ENCODE measurements at places on chromosomes 7 and 10. TPM values are rescaled to one million over a fixed set of nuclear protein-coding genes. Genes with fewer than 3 reads are reported as not detected.

DNA sequence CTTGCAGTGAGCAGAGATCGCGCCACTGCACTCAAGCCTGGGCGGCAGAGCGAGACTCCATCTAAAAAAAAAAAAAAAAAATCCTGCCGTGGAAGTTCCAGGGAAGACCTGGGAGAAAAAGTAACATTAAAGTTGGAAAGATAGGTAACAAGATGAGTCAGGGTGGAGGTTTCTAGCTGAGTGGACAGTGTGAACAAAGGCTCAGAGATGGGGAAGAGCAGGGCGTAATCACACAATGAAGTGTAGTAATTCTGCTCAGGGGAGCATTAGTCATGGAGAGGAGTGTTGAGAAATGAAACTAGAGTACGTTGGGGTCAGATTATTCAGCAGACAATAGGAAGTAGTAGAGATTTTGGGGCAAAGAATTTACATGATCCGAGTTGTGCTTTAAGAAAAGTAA lies 21.6 kb upstream of the WASL start:
- DNase-seq = no peak

DNA sequence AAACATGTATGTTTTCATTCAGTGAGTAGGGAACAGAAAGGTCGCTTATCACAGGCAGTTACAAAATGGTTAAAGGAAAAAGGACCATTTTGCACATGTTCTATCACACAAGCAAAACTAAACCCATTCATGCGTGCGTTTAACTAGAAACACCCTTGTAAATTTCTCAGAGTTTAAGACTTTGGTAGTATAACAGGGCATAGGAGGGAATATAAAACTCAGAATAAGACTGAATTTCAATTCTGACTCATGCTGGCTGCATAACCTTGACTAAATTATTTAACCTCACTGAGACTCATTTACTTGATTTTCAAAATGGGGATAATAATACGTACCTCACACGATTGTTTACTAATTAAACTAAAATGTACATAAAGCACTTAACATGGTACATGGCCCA lies 243.8 kb upstream of the PTN start:
- DNase-seq = no peak

- no peak for DNase-seq
Observed at GRCh38 chr7:31850066-31850465, 163.1 kb downstream of the PPP1R17 start.

- peak; percentile 28 for DNase-seq
Observed at GRCh38 chr7:158779061-158780000, 50.0 kb downstream of the ESYT2 start.

- DNase-seq = no peak
Observed at GRCh38 chr10:92809840-92810239, 38.5 kb upstream of the EXOC6 start.

DNA sequence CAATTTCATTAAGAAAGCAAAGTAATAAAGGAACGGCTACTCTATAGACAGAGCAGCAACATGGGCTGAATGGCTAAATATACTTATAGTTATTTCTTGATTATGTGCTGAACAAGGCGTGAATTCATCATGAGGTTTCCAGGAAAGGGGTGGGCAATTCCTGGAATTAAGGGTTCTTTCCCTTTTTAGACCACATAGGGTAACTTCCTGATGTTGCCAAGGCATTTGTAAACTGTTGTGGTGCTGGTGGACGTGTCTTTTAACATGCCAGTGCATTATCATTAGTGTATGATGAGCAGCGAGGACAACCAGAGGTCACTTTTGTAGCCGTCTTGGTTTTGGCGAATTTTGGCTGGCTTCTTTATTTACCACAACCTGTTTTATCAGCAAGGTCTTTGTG lies 28.5 kb upstream of the ZMYND11 start:
- no peak for DNase-seq

DNA sequence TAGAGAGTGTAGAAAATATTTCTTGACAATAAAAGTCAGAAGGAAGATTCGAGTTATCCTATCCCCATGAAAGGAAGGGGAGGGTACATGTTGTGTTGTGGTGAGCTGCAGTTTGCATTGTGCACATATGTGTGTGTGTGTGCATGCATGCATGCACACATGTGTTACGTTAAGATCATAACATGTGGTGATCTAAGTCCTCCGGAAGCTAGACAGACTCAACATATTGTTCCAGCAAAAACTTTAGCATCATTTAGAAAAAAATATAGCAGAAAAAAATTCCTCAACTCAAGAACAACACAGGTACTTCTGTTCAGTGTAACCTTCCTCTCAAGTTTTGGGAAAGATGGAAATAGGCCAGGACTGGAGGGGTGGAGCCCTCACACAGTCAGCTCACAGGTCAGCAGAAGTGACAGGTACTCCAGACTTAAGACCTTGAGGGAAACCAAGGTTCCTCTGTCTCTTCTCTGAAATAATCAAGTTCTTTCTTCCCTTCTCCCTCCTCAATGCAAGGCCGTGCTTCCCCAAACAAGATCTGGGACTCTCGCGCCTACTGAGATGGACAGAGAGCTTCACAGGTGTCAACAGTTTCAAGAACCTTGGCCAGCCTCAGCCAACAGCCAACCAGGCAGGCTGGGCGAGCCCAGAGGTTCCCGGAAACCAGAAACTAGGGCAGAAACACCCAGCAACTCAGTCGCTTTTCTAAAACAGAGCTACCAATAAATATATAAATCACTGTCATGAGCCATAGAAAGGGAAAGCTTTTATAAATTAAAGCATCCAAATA lies 205.2 kb downstream of the FAM107B start:
- peak; percentile 49 for DNase-seq

- no peak for DNase-seq
Observed at GRCh38 chr7:115869801-115870200, 160.8 kb downstream of the TFEC start.

DNA sequence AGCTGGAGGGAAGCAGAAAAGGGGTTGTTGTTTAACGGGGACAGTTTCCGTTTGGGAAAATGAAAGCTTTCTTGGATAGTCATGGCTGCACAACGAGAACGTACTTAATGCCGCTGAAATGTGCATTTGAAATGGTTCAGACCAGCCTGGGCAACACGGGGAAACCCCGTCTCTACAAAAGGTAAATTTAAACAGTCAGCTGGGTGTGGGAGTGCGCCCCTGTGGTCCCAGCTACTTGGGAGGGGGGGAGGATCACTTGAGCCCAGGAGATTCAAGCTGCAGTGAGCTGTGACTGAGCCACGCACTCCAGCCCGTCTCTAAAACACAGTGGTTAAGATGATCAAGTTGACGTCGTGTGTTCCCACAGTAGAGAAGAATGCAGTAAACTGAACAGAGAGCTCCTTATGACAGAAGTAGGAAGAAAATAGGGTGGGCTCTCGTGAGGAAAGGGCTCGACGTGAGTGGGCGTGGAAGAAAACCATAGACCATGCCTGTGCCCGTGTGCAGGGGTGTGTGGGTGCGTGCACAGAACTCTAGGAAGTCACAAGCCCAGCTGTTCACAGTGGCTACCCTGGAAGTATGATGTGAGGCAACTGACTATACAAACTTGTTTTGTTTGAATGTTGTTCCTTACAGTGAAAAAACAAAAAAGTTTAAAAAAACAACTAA lies 4.1 kb upstream of the FUOM start:
- DNase-seq = no peak

- DNase-seq = no peak
Observed at GRCh38 chr7:46143949-46144917, 223.2 kb upstream of the IGFBP3 start.

GRCh38 chr7:103955985-103956384 lies 33.5 kb downstream of the RELN start:
- DNase-seq = no peak

- DNase-seq = no peak
Observed at GRCh38 chr10:118804262-118804773, 49.5 kb upstream of the CACUL1 start.

DNA sequence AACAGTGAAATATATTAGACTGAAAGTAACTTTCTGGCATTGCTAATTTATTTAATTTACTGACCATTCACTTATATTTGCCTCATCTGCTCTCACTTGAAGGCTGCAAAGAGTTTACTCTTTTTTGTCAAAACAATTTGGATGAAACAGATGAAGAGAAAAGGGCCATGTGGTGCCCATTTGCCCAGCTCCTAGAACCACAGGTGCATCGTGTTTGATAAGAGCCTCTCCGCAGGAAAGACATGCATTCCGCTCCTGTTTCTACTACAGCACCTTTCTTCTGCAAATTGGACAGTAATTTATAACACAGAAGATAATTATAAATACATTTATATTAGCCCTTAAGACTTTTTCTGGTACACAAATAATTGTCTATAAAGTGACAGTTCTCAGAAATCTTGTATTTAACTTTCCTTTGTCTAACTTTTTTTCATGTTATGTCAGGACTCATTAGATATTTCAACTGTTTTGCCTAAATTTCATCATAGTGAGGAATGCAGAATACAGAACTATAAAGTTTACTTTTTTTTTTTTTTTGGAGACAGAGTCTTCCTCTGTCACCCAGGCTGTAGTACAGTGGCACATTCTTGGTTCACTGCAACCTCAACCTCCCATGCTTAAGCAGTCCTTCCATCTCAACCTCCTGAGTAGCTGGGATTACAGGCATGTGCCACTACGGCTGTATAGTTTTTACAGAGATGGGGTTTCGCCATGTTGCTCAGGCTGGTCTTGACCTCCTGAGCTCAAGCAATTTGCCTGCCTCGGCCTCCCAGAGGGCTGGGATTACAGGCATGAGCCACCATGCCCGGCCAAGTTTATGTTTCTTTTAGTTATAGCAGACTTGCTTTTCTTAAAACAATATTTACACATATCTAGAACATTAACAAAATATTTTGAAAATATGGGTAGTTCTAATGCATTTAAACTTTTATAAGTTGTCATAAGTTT lies 869 bp downstream of the LAMB4 start:
- DNase-seq = no peak

- DNase-seq = no peak
Observed at GRCh38 chr7:158956805-158957509, 100.6 kb downstream of the DYNC2I1 start.

GRCh38 chr10:100661520-100661919 lies 83.9 kb upstream of the PAX2 start:
- no peak for DNase-seq

GRCh38 chr10:123269017-123269552 lies 114.9 kb downstream of the BUB3 start:
- DNase-seq = no peak

- no peak for DNase-seq
Observed at GRCh38 chr7:103731169-103731568, 258.3 kb downstream of the RELN start.

DNA sequence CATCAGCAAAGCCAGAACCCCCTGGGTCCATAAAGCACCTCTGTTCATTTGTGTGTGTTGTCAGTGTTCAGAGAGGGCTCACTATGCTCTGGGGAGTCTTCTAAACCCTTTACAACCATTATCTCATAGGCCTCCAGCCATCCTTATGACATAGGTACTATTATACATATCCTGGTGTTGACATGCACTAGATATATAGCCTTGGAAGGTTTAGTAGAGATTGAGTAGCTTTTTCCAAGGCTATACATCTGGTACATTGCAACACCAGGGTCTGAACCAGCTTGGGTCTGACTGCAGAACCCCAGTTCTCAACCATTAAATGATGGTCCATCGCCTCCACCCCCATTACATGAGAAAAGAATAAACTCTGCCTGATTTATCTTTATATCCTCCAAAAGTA lies 253.6 kb upstream of the MKLN1 start:
- no peak for DNase-seq

GRCh38 chr10:14838582-14839304 lies 637 bp downstream of the HSPA14 start:
- peak; percentile 8 for DNase-seq

DNA sequence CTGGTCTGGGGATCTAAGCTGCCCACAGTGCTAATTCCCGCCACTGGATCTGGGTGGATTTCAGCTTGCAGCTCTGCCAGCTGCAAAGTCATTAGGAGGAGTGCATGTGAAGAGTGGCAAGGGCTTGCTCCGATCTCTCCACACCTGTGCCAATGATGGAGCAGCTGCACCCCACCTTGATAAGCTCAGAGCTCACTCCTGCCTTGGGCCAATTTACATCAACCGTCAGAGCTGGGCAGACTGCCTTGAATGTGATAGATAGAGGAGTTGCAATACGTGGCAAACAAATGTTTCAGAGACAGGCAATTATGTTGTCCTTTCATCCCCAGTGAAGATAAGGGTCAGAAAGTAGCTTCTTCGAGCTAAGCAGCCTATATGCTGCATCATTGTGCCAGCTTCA lies 379.9 kb downstream of the SH2D4B start:
- no peak for DNase-seq

DNA sequence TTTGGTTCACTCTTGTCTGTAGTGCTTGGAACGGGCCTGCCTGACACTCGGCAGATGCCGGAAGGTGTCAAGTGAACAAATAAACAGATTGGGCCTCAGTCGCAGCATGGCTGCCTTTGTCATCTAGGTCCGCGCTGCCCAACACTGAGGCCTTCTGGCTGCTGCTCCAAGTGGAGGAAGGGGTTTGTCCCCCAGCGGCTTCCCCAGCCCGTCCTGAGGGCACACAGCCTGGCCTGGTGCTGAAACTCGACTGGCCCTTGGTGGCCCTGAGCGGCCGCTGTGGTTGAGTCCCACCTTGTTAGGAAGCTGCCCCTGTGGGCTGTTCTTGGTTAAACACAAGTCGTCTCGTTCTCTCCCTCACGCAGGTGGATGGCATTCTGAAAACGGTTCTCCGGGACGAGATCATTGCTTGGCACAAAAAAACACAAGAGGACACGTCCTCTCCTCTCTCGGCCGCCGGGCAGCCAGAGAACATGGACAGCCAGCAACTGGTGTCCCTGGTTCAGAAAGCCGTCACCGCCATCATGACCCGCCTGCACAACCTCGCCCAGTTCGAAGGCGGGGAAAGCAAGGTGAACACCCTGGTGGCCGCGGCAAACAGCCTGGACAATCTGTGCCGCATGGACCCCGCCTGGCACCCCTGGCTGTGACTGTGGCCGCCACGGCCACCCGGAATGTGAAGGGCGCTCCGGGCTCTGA lies 132.1 kb downstream of the SMURF1 start:
- DNase-seq = no peak

GRCh38 chr10:89029785-89030437 lies 39.3 kb downstream of the FAS start:
- peak; percentile 31 for DNase-seq

CDHR1 gene
- total RNA-seq = 0.80 TPM

NPSR1 gene
- not detected for total RNA-seq

CC2D2B gene
- not detected for total RNA-seq

GJC3 gene
- total RNA-seq = 1.6 TPM

ATG9B gene
- total RNA-seq = 42.2 TPM

MDFIC gene
- 27.8 TPM for total RNA-seq

EGFR gene
- total RNA-seq = not detected

GPR37 gene
- not detected for total RNA-seq

AKR1C2 gene
- not detected for total RNA-seq

ADGRA1 gene
- not detected for total RNA-seq

FKBP9 gene
- total RNA-seq = not detected

UBTD1 gene
- total RNA-seq = 2.7 TPM

CAMK2B gene
- not detected for total RNA-seq

UPK3B gene
- total RNA-seq = 7.3 TPM

FRAT1 gene
- 18.5 TPM for total RNA-seq
